ENCODE measurements at places on chromosomes 2 and 18.
A peak's percentile ranks its signal among the peaks of the same experiment; 100 is the strongest.

DNA sequence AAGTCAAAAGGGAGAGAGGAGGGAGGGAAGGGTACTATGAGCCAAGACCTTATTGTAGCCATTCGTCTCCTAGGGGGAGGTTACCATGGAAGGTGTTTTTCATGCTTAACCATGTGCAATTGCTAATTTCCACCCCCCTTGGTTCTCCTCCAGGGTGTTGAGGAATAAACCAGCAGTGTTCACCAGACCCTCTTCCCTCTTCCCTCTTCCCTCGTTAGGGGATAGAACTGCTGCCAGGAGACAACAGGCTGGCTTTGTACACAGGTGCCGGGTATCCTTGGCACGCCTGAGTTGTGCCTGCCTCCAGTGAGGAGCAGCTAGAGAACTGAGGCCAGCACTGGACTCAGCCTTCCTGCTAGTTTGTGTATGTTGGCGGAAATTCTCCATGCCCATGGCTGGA lies 41.1 kb upstream of the ARL5A start:
- DNase-seq, result no peak

- peak; percentile 38 for DNase-seq
Measured at GRCh38 chr2:19955544-19956422, 34.1 kb downstream of the WDR35 start.

- no peak for DNase-seq
Measured at GRCh38 chr18:31647127-31647753, 37.1 kb downstream of the B4GALT6 start.

- DNase-seq, result no peak
Measured at GRCh38 chr18:74446631-74447403, 10.3 kb downstream of the DIPK1C start.

DNA sequence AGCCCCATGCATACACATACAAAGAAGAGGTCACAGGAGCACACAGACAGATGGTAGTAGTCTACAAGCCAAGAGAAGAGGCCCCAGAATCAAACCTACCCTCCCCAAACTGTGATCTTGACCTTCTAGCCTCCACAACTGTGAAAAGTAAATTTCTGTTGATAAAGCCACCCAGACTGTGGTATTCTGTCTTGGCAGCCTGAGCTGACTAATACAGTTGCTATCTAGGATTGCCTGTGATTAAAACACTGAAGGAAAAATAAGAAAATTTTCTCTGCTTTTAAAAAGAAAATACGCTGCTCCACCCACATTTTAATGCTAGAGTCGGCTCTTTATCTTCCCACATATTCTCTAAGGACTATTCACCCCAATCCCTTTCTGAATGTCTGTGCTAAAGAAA lies 143.7 kb upstream of the TMEM200C start:
- no peak for DNase-seq

Measured in SHP77 (cell line).